ENCODE measurements at places on chromosomes 4 and X.

- no peak overlapping the region for H3K27ac ChIP-seq
- no peaks in the 10 kb centered on the region for H3K36me3 ChIP-seq
- no peak for DNase-seq
- H3K27me3 ChIP-seq, result no peaks in the 10 kb centered on the region
- H3K4me1 ChIP-seq, result no peaks in the 10 kb centered on the region
Observed at GRCh38 chr4:118955515-118955914, 66.9 kb downstream of the SYNPO2 start.

- H3K27me3 ChIP-seq, result no peaks in the 10 kb centered on the region
- H3K4me3 ChIP-seq, result no peak overlapping the region
- H3K4me1 ChIP-seq, result no peaks in the 10 kb centered on the region
- no peak overlapping the region for H3K27ac ChIP-seq
- DNase-seq, result no peak
- H3K36me3 ChIP-seq, result no peaks in the 10 kb centered on the region
Observed at GRCh38 chr4:79155336-79155735, 170.5 kb downstream of the NAA11 start.

- H3K27ac ChIP-seq, result no peak overlapping the region
- no peak overlapping the region for H3K4me3 ChIP-seq
- no peaks in the 10 kb centered on the region for H3K27me3 ChIP-seq
- no peaks in the 10 kb centered on the region for H3K4me1 ChIP-seq
Observed at GRCh38 chr4:78379040-78379439, 172.5 kb upstream of the ANXA3 start.

GRCh38 chrX:66408507-66408906 is 230.4 kb downstream of the EDA2R start:
- no peak overlapping the region for H3K27ac ChIP-seq
- no peak overlapping the region for H3K4me3 ChIP-seq
- no peaks in the 10 kb centered on the region for H3K27me3 ChIP-seq
- H3K4me1 ChIP-seq, result no peaks in the 10 kb centered on the region
- no peak for DNase-seq

- H3K4me3 ChIP-seq, result no peak overlapping the region
- no peaks in the 10 kb centered on the region for H3K4me1 ChIP-seq
- H3K27ac ChIP-seq, result no peak overlapping the region
- H3K27me3 ChIP-seq, result no peaks in the 10 kb centered on the region
- no peaks in the 10 kb centered on the region for H3K36me3 ChIP-seq
Observed at GRCh38 chr4:112766422-112766821, 129.5 kb downstream of the LARP7 start.

DNA sequence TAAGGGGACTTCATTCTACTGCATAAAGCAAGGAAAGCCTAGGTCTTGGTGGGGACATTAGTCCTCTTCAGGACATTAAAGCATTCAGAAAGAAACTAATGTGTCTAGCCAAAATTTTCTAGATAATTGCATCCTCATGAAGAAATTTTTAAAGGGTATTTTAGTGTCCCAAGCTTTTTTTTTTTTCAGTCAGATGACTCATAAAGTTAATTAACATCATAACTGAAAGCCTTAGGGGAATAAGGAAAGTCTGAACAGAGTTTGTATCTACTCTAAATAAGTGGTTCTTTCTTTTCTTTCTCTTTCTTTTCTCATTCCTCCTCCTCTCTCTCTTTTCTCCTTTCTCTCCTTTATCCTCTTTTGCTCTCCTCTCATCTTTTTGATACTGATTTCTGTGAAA is 202.4 kb downstream of the ADAMTS3 start:
- no peak overlapping the region for H3K4me3 ChIP-seq
- H3K27me3 ChIP-seq, result no peaks in the 10 kb centered on the region
- DNase-seq, result no peak

- DNase-seq, result peak; percentile 96
- H3K27ac ChIP-seq, result peak within 1 kb of the TSS; percentile 40
- H3K27me3 ChIP-seq, result no peaks in the 10 kb centered on the region
- no peaks in the 10 kb centered on the region for H3K4me1 ChIP-seq
- no peaks in the 10 kb centered on the region for H3K36me3 ChIP-seq
- H3K4me3 ChIP-seq, result peak within 1 kb of the TSS; percentile 77
Observed at GRCh38 chr4:1011022-1011665, at the start of gene FGFRL1. Gene FGFRL1 (plus strand): TSS chr4:1011626. CDS start chr4:1012486, 860 bp downstream.

All from right lobe of liver (tissue), 6 donors.